DND-41 (cell line): ENCODE measurements at places on chromosomes 4 and X.
A peak's percentile ranks its signal among the peaks of the same experiment; 100 is the strongest.

- H3K4me3 ChIP-seq, result no peak overlapping the region
- H3K36me3 ChIP-seq, result no peaks in the 10 kb centered on the region
- no peaks in the 10 kb centered on the region for H3K4me1 ChIP-seq
- H3K27ac ChIP-seq, result no peak overlapping the region
These were observed 248.6 kb downstream of the HNRNPD start for GRCh38 chr4:82124932-82125786.

DNA sequence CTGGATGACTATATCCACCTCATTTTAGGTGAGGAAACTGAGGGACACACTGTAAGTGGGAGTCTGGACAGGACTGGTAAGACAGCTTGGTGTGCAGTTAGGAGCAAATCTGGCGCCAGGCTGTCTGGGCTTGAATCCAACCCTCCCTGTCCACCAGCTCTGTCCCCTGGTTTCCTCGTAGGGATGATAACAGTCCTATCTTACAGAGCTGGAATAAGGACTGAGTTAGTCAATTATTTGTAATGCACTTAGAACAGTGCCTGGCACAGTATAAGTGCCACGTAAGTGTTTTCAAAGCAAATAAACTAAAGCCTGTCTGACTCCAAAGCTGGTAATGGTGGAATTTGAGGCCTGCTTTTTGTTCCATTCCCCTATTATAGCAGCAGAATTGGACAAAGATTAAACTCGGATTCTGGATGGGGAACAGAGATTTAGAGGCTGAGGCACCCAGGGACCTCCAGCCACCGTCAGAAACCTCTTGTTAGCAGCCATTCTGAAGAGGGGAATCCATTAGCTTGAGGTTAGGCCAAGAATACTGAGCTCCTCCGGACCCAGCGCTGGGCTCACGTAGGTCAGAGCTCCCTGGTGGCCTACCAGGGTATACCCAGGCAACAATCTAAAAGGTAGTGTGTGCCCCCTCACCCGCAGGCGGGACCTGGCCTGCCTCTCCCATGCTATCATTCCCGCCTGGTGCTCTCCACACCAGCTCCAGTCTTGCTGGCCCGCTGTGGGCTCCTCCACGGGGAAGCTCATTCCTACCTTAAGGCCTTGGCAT lies 102.1 kb downstream of the UCHL1 start:
- H3K36me3 ChIP-seq, result no peaks in the 10 kb centered on the region
- H3K4me1 ChIP-seq, result no peaks in the 10 kb centered on the region
- H3K4me3 ChIP-seq, result no peak overlapping the region
- no peak overlapping the region for H3K27ac ChIP-seq
- no peak for DNase-seq

- no peak overlapping the region for H3K27ac ChIP-seq
- no peaks in the 10 kb centered on the region for H3K36me3 ChIP-seq
- H3K4me3 ChIP-seq, result no peak overlapping the region
- no peaks in the 10 kb centered on the region for H3K4me1 ChIP-seq
- H3K27me3 ChIP-seq, result no peaks in the 10 kb centered on the region
These were observed 435.8 kb downstream of the SPRY1 start for GRCh38 chr4:123832173-123833026.

GRCh38 chr4:55181010-55182005 lies 55.9 kb upstream of the KDR start:
- no peak overlapping the region for H3K27ac ChIP-seq
- no peaks in the 10 kb centered on the region for H3K4me1 ChIP-seq
- no peak for DNase-seq
- no peaks in the 10 kb centered on the region for H3K36me3 ChIP-seq
- H3K4me3 ChIP-seq, result no peak overlapping the region
- H3K27me3 ChIP-seq, result no peaks in the 10 kb centered on the region

GRCh38 chrX:67426946-67427345 lies 116.9 kb upstream of the AR start:
- H3K4me1 ChIP-seq, result no peaks in the 10 kb centered on the region
- no peak overlapping the region for H3K4me3 ChIP-seq
- H3K27me3 ChIP-seq, result no peaks in the 10 kb centered on the region
- DNase-seq, result no peak
- no peak overlapping the region for H3K27ac ChIP-seq
- no peaks in the 10 kb centered on the region for H3K36me3 ChIP-seq

- H3K27ac ChIP-seq, result no peak overlapping the region
- no peaks in the 10 kb centered on the region for H3K27me3 ChIP-seq
- no peaks in the 10 kb centered on the region for H3K36me3 ChIP-seq
- no peak for DNase-seq
These were observed 217.1 kb downstream of the ARAP2 start for GRCh38 chr4:36027203-36027602.

- no peaks in the 10 kb centered on the region for H3K27me3 ChIP-seq
- peaks cover 9% of the 10 kb centered on the region for H3K4me1 ChIP-seq
- no peaks in the 10 kb centered on the region for H3K36me3 ChIP-seq
- DNase-seq, result no peak
- no peak overlapping the region for H3K27ac ChIP-seq
- H3K4me3 ChIP-seq, result no peak overlapping the region
These were observed 142.8 kb upstream of the PPP1R2C start for GRCh38 chrX:42920752-42921151.

- DNase-seq, result no peak
- peaks cover 26% of the 10 kb centered on the region; the same call in 1 of the 2 replicates for H3K36me3 ChIP-seq
- no peaks in the 10 kb centered on the region for H3K4me1 ChIP-seq
These were observed 14.3 kb downstream of the CBR4 start for GRCh38 chr4:168995537-168996295.

GRCh38 chr4:53365121-53365485 lies 758 bp downstream of the SCFD2 start:
- H3K4me1 ChIP-seq, result peaks cover 56% of the 10 kb centered on the region
- peaks cover 10% of the 10 kb centered on the region for H3K36me3 ChIP-seq
- DNase-seq, result peak; percentile 26
- no peaks in the 10 kb centered on the region for H3K27me3 ChIP-seq
- H3K27ac ChIP-seq, result peak overlapping the region; percentile 66

- H3K4me3 ChIP-seq, result no peak overlapping the region
- H3K36me3 ChIP-seq, result no peaks in the 10 kb centered on the region
- H3K27me3 ChIP-seq, result no peaks in the 10 kb centered on the region
- H3K27ac ChIP-seq, result no peak overlapping the region
These were observed 12.0 kb upstream of the RTL9 start for GRCh38 chrX:110346681-110347080.

DNA sequence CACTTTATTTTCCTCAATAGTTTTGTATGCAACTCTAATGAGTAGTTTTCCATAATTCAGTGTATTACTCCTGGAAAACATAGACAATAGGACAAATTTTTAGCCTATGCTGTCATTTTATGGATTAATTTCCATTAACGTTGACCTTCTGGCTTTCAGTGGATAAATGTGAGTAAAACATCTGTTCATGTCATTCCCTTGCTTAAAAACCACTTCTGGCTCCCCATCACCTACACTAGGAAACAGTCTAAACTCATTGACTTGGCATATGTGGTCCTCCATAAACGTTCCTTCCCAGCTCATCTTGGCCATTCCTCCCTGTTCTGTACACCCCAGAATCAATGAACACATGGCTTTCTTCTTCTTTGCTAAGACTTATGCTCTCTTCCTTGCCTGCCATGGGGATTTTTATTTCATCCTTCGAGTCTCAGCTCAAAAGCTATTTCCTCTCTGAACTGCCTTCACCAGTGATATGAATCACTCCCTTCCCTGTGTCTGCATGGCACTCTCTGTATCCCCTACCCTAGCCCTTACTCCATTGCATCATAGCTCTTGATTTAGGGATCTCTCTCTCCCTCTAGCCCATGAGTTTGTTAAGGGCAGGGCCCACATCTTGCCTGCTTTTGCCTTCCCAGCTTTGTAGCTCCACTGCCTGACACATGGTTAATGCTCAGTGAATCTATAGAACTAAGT lies 34.8 kb downstream of the DOCK11 start:
- DNase-seq, result no peak
- H3K27ac ChIP-seq, result peak overlapping the region; percentile 32; the same call in 1 of the 2 replicates
- H3K4me3 ChIP-seq, result no peak overlapping the region
- H3K4me1 ChIP-seq, result peaks cover 27% of the 10 kb centered on the region
